ENCODE measurements at places on chromosomes 6 and 20. TPM values are rescaled to one million over a fixed set of nuclear protein-coding genes. Genes with fewer than 3 reads are reported as not detected.

The MRAP2 gene
- 2.2 TPM for polyA plus RNA-seq

The DSP gene
- 99.5 TPM for polyA plus RNA-seq

The OR5V1 gene
- polyA plus RNA-seq: not detected

- DNase-seq: peak; percentile 26
Observed at GRCh38 chr20:12815231-12815768, 193.5 kb upstream of the SPTLC3 start.

- no peak for DNase-seq
Observed at GRCh38 chr6:44222486-44223318, 693 bp upstream of the SLC29A1 start.
